A549 treated with Hydrocortisone at 1 μM for 4 hours (cell line): ENCODE measurements at places on chromosomes 2 and 18. TPM values are rescaled to one million over a fixed set of nuclear protein-coding genes. Genes with fewer than 3 reads are reported as not detected.

The BOD1L2 gene
- total RNA-seq = not detected in 5 replicates

The MERTK gene
- total RNA-seq = 1.9 to 3.5 TPM (median 2.5 TPM) in 5 replicates

The CD207 gene
- not detected in 5 replicates for total RNA-seq

The GBX2 gene
- total RNA-seq = 2.4 to 2.9 TPM (median 2.6 TPM) in 5 replicates

The NT5DC4 gene
- total RNA-seq = not detected in 5 replicates
